Tibial artery (tissue), 4 donors: ENCODE measurements at places on chromosomes 5 and 9.

DNA sequence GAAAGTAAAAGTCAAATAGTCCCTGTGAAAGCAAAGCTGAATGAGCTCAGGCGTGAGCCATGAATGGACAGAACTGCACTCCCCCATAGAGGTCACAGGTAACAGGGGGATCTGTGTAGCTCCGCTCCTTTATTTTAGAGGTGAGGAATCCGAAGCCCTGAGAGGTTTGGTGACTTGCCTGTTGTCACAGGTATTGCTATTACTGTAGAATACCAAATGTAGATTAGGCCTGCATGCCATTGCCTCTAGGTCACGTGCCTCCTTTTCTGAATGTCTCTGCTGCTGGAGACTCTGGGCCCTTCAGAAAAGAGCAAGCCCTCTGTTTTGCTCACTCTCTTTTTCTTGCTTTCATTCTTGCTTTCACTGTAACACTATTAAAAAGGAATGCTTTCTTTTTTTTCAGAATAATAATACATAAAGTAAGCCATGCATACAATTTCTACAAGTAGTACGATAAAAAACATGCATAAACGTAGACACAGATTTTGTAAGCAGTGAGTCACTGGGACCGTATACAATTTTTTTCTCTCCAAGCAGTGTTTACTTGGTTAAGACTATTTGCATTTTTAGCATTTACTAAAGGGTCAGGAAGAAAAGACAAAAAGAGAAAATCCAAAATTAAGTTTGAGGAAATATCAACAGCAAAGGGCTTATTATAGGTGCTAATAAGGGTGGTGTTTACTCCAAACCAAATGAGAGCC is 568.7 kb upstream of the ADAMTS16 start:
- H3K27ac ChIP-seq: no peak overlapping the region
- no peaks in the 10 kb centered on the region for H3K4me1 ChIP-seq
- H3K36me3 ChIP-seq: no peaks in the 10 kb centered on the region
- DNase-seq: no peak
- no peaks in the 10 kb centered on the region for H3K27me3 ChIP-seq

- H3K36me3 ChIP-seq: peaks cover 22% of the 10 kb centered on the region
- peaks cover 28% of the 10 kb centered on the region for H3K4me1 ChIP-seq
- peak overlapping the region; percentile 79 for H3K27ac ChIP-seq
Measured at GRCh38 chr9:129640871-129641749, 841 bp downstream of the ASB6 start.

- no peaks in the 10 kb centered on the region for H3K36me3 ChIP-seq
- no peaks in the 10 kb centered on the region for H3K27me3 ChIP-seq
- no peak overlapping the region for H3K4me3 ChIP-seq
Measured at GRCh38 chr5:172180936-172181335, 7.1 kb downstream of the STK10 start.

- DNase-seq: no peak
- no peak overlapping the region for H3K4me3 ChIP-seq
- peak overlapping the region; percentile 66 for H3K27ac ChIP-seq
- H3K36me3 ChIP-seq: peaks cover 14% of the 10 kb centered on the region
- no peaks in the 10 kb centered on the region for H3K27me3 ChIP-seq
- peaks cover 58% of the 10 kb centered on the region for H3K4me1 ChIP-seq
Measured at GRCh38 chr9:129945314-129945713, 97.7 kb downstream of the FNBP1 start.

DNA sequence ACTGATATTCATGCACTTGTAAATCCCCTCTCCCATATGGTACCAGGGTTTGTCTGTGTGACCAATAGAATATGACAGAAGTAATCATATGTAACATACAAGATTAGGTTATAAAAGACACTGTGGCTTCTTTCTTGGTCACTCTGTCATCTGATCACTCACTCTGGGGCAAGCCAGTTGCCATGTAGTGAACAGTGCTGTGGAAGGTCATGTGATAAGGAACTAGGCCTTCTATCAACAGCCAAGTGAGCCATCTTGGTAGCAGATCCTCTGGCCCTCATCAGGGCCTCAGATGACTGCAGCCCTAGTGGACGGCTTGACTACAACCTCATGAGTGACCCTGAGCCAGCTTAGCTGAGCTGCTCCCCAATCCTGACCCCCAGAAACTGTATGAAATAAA is 30.0 kb upstream of the MATR3 start:
- H3K27ac ChIP-seq: no peak overlapping the region
- peaks cover 9% of the 10 kb centered on the region for H3K4me1 ChIP-seq
- no peak overlapping the region for H3K4me3 ChIP-seq
- DNase-seq: no peak
- no peaks in the 10 kb centered on the region for H3K36me3 ChIP-seq

GRCh38 chr5:177511181-177511580 is 1.6 kb upstream of the DOK3 start:
- peaks cover 67% of the 10 kb centered on the region for H3K36me3 ChIP-seq
- DNase-seq: no peak
- H3K27ac ChIP-seq: no peak overlapping the region
- no peaks in the 10 kb centered on the region for H3K27me3 ChIP-seq
- H3K4me1 ChIP-seq: peaks cover 11% of the 10 kb centered on the region
- H3K4me3 ChIP-seq: no peak overlapping the region

- peak overlapping the region; percentile 64 for H3K27ac ChIP-seq
- no peaks in the 10 kb centered on the region for H3K36me3 ChIP-seq
Measured at GRCh38 chr5:76789991-76790581, 28.7 kb upstream of the F2RL1 start.

DNA sequence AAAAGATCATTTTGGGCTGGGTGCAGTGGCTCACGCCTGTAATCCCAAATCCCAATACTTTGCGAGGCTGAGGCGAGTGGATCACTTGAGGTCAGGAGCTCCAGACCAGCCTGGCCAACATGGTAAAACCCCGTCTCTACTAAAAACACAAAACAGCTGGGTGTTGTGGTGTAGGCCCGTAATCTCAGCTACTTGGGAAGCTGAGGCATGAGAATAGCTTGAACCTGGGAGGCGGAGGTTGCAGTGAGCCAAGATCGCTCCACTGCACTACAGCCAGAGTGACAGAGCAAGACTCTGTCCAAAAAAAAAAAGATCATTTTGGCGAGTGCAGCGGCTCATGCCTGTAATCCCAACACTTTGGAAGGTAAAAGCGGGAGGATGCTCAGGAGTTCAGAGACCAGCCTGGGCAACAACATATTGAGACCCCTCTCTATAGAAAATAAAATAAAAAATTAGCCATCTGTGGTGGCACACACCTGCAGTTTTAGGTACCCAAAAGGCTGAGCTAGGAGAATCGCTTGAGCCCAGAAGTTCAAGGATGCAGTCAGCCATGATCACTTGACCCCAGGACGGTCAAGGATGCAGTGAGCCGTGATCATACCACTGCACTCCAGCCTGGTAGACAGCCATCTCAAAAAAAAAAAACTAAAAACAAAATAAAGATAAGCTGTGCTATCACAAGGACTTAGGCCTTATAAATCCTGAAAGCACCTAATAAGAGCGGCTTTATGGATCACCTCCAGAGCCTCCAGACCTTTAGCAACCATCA is 16.2 kb downstream of the PPP2CA start:
- no peak overlapping the region for H3K27ac ChIP-seq
- no peaks in the 10 kb centered on the region for H3K27me3 ChIP-seq
